Activated CD8-positive, alpha-beta memory T cell treated with anti-CD3 and anti-CD28 coated beads for 4 hours (primary cell): ENCODE measurements at places on chromosomes 1 and 21.
A peak's percentile ranks its signal among the peaks of the same experiment; 100 is the strongest.

- DNase-seq = no peak
Observed at GRCh38 chr1:54728027-54728426, 12.4 kb downstream of the TTC4 start.

DNA sequence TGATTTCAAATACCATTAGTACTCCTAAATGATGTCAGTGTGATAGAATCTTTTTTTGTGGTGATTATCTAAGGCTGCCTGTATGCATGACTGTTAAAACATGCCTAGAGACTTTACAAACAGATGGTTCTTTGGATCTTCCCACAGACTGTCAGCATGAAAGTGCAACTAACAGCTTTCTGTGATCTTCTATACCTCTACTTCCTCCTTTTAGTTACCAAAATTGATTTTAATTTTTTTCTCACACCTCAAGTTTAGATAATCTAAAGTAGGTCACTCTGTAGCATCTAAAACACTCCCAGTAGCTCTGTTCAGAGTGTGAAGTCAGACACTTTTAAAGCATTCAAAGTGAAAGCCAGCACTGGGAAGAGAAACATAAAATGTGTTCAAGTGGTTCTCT, 534.5 kb downstream of the PTPRC start:
- DNase-seq = no peak

GRCh38 chr21:44765231-44766013, 36.2 kb downstream of the UBE2G2 start:
- peak; percentile 11 for DNase-seq

- no peak for DNase-seq
Observed at GRCh38 chr21:41247561-41248545, 68.7 kb upstream of the FAM3B start.

GRCh38 chr21:16177532-16177931, 447.8 kb downstream of the USP25 start:
- DNase-seq = no peak

GRCh38 chr1:112718691-112719418, 3.7 kb upstream of the PPM1J start:
- peak; percentile 51 for DNase-seq

DNA sequence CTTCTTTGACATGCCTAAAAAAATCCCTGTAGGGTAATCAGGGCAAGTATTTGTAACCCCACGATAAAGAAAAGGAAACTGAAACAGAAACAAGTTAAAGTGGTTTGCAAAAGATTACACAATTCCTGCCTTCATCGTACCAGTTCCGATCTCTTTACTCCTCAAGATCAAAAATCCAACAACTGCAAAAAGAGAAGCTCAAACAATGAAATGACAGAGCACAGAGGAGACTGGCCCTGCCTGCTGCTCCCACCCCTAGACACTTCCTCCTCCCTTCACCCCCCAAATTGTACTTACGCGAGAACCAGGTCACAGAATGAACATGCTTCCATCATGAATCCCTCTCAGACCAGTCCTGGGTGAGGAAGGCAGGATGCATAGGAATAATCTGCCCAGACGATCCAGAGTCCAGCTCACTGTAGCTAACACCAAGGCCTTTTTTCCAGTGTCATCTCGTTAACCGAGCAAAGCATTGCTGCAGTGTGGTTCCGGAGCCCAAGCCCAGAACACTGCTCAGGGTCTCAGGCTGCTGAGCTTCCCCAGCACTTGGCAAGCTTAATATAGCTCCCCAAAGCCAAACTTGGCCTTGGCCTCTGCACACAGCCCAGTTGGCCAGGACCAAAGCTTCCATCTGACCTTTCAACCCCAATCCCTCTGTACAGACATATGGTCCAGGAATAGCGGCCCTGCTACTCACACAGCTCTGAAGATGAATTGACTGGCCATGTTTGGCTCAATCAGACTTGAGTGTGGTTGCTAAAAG, 20.3 kb downstream of the RXRG start:
- no peak for DNase-seq

- DNase-seq = no peak
Observed at GRCh38 chr1:31426249-31426922, 13.4 kb downstream of the SERINC2 start.

GRCh38 chr1:109488201-109488600, 4.5 kb downstream of the ATXN7L2 start:
- DNase-seq = no peak

GRCh38 chr21:29718081-29718815, 221.5 kb downstream of the GRIK1 start:
- DNase-seq = no peak

- DNase-seq = no peak
Observed at GRCh38 chr1:22629886-22630285, 6.5 kb upstream of the C1QA start.

DNA sequence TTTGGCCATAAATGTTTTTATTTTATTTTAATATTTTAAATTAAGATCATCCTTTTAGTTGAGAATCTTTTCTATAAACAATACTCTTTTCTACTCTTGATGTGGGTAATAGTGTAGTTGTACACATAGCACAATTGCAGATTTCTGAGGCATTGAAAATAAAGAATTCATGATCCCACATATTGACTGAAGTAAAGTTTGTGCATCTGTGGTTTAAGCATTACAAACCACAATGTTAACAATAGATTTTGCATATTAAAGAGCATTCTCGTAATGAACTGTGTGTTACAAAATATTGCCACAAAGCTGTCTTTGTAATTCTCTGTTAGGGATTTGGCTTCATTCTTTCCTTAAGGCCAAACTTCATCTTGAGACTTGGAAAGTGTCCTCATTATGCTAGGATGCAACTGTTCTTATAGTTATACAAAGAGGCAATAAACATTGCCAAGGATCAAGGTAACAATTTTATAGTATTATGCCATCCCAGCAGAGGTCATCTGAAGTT, 256.8 kb downstream of the OLFM3 start:
- DNase-seq = no peak

- DNase-seq = no peak
Observed at GRCh38 chr1:157798211-157798610, 21.3 kb upstream of the FCRL2 start.

- no peak for DNase-seq
Observed at GRCh38 chr1:18773753-18774152, 85.7 kb downstream of the TAS1R2 start.

DNA sequence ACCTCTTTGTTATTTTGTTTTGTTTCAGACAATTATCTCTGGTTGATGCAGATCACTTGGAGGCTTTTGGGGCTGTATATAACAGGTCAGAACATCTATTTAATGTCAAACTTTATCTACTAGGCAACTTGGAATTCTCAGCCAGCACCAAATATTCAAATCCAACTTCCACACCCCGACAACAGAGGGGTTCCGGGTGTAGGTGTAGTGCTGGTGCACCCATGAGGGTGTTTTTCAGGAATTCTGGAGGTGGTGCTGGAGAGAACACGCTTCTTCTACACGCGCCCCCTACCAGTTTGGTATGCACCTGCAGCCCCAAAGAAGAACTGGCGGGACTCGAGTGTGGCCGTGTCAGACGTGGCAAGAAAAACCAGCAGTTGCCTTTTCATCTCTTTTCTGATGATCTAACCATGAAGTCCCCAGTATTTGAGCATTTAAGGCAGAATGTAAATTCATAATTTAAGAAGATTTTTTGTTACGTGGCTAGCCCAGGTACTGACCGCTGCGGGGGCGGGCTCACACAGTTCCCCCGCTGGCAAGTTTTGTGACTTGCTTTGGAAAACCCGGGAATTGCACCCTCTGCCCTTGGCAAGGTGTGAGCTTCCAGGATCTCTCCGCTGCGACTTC, 462 bp upstream of the TLCD4 start:
- no peak for DNase-seq

- no peak for DNase-seq
Observed at GRCh38 chr1:22462928-22463327, 11.3 kb downstream of the ZBTB40 start.

- no peak for DNase-seq
Observed at GRCh38 chr1:159897962-159898361, 2.0 kb downstream of the CFAP45 start.

- no peak for DNase-seq
Observed at GRCh38 chr1:214491468-214492146, 59.8 kb downstream of the PTPN14 start.

DNA sequence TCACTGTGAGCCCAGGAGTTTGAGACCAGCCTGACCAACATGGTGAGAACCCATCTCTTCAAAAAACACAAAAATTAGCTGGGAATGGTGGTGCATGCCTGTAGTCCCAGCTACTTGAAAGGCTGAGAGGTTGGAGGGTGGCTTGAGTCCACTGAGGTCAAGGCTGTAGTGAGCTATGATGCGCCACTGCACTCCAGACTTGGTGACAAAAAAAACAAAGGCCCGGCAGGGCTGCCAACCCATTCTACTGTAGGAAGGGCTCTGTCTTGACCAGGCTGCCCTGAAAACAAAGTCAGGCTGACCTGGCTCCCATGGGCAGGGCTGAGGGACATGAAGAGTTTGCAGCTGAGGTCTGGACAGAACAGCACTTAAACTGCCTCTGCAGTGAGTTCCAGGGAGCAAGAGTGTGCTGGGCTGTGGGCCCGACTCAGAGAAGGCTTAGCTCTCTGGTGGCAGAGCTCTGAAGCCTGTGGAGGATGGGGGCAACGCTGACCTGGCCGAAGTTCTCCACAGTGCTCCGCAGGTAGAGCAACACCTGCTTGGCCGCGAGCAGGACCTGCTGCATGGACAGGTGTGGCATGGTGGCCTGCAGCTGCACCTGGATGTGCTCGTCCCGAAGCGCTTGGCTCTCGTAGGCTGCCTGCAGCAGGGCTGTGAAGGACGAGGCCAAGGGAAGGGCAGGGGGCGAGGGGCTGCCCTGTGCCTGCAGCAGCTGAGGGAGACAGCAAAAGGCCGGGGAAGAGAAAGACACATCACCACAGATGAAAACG, 42.4 kb downstream of the URB1 start:
- no peak for DNase-seq

DNA sequence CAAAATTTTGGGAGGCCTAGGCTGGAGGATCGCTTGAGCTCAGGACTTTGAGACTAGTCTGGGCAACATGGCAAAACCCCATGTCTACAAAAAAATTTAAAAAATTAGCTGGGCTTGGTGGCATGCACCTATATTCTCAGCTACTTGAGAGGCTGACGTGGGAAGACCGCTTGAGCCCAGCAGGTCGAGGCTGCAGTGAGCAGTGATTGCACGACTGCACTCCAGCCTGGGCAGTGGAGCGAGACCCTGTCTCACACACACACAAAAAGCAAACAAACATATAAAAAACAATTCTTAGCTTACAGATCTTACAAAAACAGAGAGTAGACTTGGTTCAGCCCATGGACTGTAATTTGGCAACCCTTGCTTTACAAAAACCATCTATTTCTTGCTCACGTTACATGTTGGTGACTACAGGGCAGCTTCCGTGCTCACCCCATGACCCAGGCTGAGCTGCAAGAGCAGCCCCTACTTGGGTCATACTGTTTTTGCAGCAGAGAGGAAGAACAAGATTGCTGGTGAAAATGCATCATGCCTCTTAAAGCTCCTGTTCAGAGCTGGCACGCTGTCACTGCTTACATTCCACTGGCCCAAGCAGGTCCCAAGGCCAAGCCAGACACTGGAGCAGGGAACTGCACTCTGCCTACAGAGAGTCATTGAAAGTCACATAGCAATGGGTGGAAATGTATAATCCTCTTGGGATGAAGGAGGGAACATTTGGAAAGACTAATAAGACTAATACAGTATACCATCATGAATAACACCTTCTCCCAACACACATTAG, 13.4 kb upstream of the ZBTB8A start:
- no peak for DNase-seq

- DNase-seq = no peak
Observed at GRCh38 chr1:244221991-244222390, 170.9 kb downstream of the ZBTB18 start.
